Choroid plexus epithelial cell (primary cell): ENCODE measurements at places on chromosomes 1 and 21.

DNA sequence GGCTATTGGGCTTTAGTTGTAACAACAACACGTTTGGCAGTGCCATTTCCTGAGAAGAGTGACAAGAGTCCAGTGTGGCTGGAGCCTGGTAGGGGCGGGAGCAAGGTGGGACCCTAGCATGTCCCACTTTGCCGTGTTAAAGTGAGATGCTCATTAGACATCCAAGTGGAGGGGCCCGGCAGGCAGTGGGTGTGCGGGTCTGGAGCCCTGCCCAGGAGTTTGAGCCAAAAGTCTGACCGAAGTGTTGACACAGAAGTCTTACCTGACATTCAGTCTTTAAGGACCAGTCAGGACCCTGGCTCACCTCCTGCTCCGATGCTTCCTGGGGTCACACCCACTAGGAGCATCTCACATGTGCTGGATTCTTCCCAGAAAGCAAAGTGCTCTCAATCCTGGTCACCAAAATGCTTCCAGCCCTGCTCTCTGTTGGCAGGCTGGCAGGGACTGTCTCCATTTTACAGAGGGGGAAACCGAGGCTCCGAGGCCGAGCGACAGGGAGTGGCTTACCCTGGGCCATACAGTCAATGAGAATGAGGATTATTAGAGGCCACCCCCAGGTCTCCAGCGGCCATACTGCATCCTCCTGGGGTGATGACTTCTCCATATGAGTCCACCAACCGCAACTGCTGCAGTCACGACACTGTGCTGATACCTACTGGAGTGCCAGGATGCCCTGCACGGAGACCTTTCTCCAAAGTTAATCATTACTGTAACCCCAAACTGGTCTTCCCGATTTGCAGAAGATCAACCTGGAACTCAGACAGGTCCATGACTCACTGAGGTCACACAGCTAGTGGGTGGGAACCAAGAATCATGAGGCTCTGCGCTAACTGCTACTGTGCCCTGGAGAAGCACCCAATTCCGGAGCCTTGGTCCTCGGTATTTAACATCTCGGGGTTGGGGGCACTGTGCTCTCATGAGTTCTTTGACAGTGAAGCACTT is 112.7 kb downstream of the PRDM2 start:
- DNase-seq: no peak

- peak; percentile 50 for DNase-seq
Measured at GRCh38 chr1:44038876-44039657, 7.8 kb upstream of the SLC6A9 start.

DNA sequence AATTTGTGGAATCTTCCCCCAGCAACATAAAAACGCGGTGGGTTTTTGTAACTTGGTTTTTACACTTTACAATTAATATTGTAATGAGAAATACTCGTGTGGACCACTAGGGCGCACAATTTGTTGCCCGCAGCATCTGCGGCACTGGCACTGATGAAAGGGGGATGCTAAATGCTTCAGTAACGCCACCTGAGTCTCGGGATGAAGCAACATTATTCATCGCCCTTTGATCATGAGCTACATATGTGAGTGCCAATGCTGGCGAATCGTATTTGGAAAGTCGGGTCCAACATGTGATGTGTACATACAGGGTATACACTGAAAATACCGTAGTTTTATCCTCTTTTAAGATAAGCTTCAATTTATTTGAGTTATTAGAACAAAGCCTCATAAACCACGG is 34.2 kb upstream of the COX20 start:
- peak; percentile 39 for DNase-seq

DNA sequence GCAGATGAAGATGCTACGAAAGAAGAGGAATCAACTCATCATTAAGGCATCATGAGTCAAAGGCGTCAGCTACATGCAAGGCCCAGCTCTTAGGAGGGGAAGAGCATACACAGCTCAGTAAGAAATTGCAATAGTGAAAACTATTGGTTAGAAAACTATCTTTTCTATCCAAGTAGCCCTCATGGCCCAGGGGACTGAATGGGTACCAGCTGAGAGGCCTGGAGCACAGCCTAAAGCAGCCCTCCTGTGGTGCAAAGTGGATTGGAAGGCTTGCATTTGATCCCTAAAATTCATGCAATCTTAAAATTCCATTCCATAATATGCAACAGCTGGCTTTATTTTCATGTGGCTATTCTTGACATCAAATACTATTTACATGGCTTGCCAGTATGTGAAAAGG is 251.8 kb upstream of the USP24 start:
- no peak for DNase-seq

GRCh38 chr1:32219022-32219421 is 3.1 kb downstream of the TMEM234 start:
- no peak for DNase-seq

GRCh38 chr21:16422702-16423101 is 692.9 kb downstream of the USP25 start:
- no peak for DNase-seq

DNA sequence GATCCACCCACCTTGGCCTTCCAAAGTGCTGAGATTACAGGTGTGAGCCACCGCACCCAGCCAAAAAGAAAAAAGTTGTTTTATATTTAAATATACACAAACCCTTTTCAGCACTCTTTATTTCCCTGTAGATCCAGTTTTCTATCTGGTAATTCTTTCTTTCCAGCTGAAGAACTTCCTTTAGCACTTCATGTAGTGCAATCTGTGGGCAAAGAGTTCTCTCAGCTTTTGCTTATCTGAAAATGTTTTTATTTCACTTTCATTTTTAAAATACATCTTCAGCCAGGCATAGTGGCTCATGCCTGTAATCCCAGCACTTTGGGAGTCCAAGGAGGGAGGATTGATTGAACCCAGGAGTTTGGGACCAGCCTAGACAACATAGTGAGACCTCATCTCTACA is 28.5 kb upstream of the HYI start:
- no peak for DNase-seq

- no peak for DNase-seq
Measured at GRCh38 chr1:194586302-194586701, 1399.9 kb upstream of the B3GALT2 start.

DNA sequence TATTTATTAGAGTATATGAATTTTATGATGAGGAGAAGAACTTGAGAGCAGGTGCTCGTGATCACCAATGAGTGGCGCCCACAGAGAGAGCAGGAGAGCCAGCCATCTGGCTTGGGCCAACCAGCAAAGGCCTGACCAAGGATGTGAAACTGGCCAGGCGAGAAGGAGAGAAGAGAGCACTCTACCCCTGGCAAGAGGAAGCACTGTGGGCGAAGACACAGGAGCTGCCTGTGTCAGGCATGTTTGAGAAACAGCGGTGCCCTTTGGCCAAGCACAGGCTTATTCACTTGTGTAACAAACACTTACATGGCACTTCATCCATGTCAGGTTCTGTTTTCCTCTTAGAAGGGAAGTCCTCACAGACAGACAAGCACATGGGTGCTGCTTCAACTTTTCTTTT is 4.2 kb upstream of the SIPA1L2 start:
- DNase-seq: no peak
